Activated naive CD8-positive, alpha-beta T cell treated with anti-CD3 and anti-CD28 coated beads for 36 hours (primary cell): ENCODE measurements at places on chromosomes 7 and 10. TPM values are rescaled to one million over a fixed set of nuclear protein-coding genes. Genes with fewer than 3 reads are reported as not detected.

AS3MT gene
- total RNA-seq, result 1.2 TPM

CPXM2 gene
- not detected for total RNA-seq

RHOBTB1 gene
- not detected for total RNA-seq

ZNF722 gene
- not detected for total RNA-seq

NEUROG3 gene
- total RNA-seq, result 0.20 TPM

MEIG1 gene
- total RNA-seq, result 0.92 TPM

FANK1 gene
- 1.1 TPM for total RNA-seq

NPFFR1 gene
- not detected for total RNA-seq

NUTM2A gene
- total RNA-seq, result 0.66 TPM

SYT15B gene
- 0.08 TPM for total RNA-seq

HHEX gene
- total RNA-seq, result 0.38 TPM

BTBD16 gene
- total RNA-seq, result not detected

CALCR gene
- total RNA-seq, result not detected

KIAA1549 gene
- 2.2 TPM for total RNA-seq

STAG3 gene
- total RNA-seq, result 21.4 TPM
